ENCODE measurements at places on chromosomes 6 and 20. TPM values are rescaled to one million over a fixed set of nuclear protein-coding genes. Genes with fewer than 3 reads are reported as not detected.

Gene BPIFB4
- not detected for total RNA-seq

DNA sequence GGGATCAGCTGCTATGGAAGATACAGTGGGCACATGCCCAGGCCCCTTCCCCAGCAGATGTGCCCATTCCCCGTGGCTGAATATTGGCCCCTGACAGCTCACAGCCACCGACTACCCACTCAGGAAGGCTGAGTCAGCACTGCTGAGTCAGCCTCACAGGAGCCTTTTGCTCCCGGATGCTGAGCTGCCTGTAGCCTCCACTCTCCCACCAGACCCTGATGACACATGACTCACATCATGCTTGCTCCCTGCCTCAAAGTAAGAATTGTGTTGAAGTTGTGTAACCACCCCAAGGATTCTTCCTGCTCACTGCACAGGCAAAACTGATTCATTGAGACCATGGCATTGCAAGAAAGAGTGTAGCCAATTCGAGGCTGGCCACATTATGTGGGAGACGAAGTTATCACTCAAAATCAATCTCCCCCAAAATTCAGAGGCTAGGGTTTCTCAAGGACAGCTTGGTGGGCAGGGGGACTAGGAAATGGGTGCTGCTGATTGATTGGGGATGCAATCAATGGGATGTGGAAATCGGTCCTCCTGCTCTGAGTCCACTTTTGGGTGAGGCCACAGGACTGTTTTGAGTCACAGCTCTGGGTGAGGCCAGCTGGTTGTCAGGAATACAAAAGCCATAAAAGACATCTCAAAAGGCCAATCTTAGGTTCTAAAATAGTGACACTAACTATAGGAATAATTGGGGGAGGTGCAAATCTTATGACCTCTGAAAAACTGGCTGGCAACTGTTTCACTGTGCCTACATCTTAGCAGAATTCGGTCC, 556.6 kb upstream of the CDH4 start:
- peak; percentile 74 for DNase-seq

Gene CRISP3
- total RNA-seq = under 0.01 TPM

GRCh38 chr6:140446241-140446640, 1071.8 kb upstream of the CITED2 start:
- DNase-seq = no peak

DNA sequence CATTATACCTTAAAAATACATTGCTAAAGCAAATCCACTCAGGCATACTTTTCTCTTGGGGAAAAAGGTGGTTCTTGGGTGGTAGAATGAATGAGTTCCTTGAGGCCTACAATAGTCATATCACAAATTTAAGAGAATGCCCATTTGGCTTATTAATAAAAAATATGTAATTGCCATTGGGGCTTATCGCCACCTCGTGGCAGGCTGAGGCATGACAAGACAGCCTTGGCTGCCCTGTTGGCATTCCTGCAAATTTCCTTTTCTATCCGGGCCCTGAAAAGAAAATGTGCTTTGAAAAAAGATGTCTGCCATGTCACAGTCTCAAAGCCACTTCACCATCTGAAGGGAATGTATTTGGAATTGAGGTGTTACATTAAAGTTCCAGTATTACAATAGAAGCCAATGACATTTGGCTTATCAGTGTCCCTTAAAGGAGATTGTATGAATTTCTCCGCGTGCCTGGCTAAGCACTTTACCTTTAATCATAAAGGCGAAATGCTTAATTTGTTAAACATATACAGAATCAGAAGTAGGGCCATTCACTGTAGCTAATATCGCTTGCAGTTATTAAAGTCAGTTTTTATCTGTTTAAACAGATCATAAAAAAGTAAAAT, 188.3 kb upstream of the ZFP64 start:
- peak; percentile 10 for DNase-seq

DNA sequence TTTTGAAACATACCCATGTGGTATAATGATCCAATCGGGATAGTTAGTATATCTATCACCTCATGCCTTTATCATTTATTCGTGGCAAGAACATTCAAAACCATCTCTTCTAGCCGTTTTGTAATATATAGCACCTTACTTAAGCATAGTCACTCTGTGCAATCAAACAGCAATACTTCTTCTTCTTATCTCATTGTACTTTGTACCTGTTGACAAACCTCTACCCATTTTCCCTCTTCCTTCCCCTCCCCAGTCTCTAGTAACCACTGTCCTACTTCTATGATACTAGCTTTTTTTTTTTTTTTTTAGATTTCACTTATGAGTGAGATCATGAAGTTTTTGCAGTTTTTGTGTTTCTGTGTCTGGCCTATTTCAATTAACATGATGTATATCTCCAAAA, 296.7 kb downstream of the EYS start:
- no peak for DNase-seq

GRCh38 chr20:14600527-14600926, 263.1 kb upstream of the FLRT3 start:
- no peak for DNase-seq

DNA sequence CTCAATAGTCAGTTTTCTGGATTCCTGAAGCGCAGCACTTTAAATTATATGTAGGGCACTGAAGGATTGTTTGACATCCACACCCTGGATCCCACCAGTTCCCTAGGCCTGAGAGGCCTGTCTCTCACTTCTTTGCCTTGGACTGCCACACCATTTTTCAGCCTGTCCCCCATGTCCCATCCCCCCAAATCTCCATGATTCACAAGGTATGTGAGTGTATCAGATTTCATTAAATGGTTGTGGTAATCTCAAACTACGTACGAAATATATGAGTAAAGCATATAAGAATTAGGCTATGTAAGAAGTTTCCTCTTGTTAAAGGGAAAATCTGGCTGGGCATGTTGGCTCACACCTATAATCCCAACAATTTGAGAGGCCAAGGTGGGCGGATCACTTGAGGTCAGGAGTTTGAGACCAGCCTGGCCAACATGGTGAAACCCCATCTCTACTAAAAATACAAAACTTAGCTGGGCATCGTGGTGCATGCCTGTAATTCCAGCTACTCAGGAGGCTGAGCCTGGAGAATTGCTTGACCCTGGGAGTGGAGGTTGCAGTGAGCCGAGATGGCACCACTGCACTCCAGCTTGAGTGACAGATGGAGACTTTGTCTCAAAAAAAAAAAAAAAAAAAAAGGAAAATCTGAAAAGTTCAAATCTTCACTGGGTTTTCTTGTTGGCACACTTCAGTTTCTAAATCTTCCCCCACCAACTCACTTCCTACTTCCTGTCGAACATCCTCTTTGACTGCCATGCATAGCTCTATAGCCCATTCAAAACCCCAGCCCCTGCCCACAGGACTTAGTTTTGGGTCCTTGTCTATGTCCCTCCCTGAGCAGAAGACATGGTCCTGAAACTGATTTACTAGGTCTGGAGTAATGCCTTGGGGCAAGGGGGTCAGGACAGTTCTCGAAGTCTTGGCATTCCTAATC, 97.3 kb upstream of the SHLD1 start:
- DNase-seq = peak; percentile 96

Gene PKIB
- total RNA-seq = 2.8 TPM

Gene PRRC2A
- 21.1 TPM for total RNA-seq

GRCh38 chr6:5205035-5205507, 55.7 kb downstream of the LYRM4 start:
- no peak for DNase-seq

Gene OOEP
- total RNA-seq = not detected

GRCh38 chr6:28657769-28658465, 132.2 kb downstream of the GPX5 start:
- peak; percentile 42 for DNase-seq

Gene MATN4
- 0.26 TPM for total RNA-seq

Gene PSORS1C1
- 6.3 TPM for total RNA-seq

DNA sequence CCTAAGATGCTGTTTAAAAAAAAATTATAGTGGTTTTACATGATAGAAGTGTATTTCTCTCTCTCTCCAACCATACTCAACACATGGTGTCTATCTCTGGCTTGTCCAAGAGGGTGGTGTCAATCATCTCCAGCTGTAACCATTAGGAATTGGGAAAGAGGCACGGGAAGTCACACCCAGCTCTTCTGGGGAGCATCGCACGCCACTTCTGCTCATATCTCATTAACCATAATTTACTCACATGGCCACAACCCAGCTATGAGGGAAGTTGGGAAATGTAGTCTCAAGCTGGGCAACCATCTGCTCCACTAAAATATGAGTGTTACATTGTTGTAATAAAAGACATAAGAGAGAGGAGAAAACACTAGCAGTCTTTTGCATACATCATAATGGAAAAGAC, 30.4 kb upstream of the TSHZ2 start:
- no peak for DNase-seq

GRCh38 chr6:7960848-7961247, 50.3 kb upstream of the TXNDC5 start:
- DNase-seq = no peak

- no peak for DNase-seq
These were observed 20.9 kb downstream of the FKBP1A start for GRCh38 chr20:1371830-1372539.

- DNase-seq = no peak
These were observed 271.1 kb upstream of the AGPAT4 start for GRCh38 chr6:161544801-161545480.

- DNase-seq = no peak
These were observed 96.7 kb downstream of the FYN start for GRCh38 chr6:111776236-111777221.

DNA sequence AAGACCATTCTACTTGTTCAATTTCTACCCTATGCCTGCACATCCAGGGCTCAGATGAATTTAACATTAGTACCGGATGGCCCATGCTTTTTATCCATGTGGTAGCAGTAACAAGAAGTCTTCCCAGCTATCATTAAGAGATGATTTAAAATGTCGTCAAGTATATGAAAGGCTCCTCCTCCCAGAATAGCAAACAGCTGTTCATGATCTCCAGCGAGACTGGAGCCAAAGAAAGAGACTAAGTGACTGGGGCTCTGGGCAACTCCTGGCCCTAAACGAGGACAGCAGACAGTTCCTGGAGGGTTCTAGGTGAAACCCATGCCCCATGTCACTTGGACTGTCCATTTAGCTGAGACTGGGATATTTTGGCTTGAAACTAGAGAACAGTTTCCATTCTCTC, 160.8 kb downstream of the CDC5L start:
- no peak for DNase-seq

Gene LY6G6C
- total RNA-seq = 0.38 TPM

GRCh38 chr20:59378396-59378795, 78.0 kb downstream of the EDN3 start:
- DNase-seq = no peak

Gene RIMS1
- total RNA-seq = under 0.01 TPM

DNA sequence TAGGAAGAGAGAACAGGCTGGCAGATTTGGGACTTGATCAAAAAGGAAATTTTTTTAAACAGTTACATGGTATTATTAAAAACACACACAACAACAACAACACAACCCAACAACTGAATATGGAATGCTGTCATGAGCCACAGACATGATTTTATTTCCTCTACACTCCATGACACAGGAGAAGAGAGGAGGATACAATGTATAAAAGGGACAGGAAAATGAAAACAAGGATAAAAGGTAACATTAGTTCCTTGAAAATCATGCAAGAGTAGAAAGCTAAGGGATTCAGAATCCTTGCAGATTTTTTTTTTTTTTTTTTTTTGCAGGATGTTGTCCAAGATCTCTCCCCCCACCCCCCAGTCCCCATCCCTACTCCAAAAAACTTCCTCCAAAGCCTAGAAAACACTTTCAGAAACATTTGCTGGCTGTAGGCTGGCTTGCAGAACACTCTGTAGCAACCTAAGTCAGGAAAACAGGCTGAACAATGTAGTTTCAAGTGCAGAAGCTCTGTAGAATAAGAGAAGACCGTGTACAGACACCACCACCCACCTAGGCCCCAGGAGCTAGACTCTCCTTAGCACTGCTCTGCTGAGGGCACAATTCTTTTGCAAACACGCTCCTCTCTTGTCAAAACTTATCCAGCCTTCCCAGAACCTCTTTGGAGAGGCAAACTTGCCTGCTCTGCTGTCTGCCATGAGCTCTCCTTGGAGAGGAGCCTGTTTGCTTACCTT, 845 bp downstream of the ZMYND8 start:
- no peak for DNase-seq

Gene TRIM31
- total RNA-seq = not detected

GRCh38 chr6:53754330-53754729, 40.5 kb upstream of the LRRC1 start:
- DNase-seq = no peak

GRCh38 chr6:152783217-152783878, 32.8 kb downstream of the VIP start:
- no peak for DNase-seq

DNA sequence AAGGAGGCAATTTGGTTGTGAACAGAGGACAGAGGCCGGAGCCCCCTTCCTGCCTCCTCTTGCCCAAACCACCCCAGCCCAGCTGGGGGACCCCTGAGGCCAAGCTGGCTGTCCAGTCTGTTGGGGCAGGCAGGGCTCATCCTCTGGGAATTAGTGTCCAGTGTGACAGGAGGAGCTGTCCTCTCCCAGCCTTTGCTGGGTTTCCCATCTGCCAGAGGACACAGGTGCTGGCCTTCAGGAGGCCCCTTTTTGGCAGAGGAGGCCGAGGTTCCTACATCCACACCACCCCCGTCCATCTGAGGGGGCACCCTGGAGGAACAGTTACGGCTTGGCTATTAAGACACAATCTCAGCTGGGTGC, 44.7 kb upstream of the MDGA1 start:
- no peak for DNase-seq

Gene SNX3
- 180 TPM for total RNA-seq

- no peak for DNase-seq
These were observed 53.1 kb upstream of the TULP4 start for GRCh38 chr6:158259136-158259535.

DNA sequence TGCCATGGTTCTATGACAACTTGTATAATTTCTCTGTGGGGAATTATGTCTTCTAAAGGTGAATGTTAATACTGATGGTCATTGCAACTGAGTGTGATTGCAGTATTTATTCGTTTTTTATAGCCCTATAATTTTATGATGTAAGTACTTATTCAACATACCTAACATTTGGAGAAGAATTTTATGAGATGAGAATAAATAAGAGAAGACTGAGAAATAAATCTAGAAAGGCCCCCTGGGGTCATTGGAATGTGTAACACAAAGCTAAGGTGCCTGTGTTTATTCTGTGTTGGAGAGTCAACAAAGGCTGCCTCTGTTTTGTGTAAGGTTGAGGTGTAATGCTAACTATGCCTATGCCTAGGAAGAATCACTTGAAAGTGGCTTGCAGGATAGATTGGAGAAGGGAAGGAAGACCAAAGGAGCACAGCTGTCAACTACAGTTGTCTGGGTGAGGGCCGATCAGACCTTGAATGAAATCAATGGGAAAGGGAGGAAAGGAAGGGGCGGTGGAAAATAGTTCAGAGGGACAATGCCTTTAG, 1076.7 kb downstream of the KIF16B start:
- no peak for DNase-seq

DNA sequence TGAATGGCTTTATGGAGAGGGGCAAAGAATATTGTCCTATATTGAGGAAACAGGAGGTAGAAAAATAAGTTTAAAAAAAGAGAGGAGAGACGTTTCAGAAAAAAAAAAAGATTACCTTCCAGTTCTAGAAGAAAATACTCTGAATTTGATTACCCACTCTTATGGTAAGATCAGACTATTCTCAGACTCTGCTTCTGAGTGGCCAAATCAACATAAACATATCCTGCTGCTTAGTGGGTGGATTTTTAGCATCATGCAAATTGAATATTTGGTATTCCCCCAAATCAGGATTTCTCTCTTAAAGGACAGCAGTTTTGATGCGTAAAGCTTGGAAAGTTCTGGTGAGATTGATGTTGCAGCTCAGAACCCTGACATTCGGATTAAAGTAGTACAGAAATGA, 946.6 kb downstream of the TFAP2A start:
- DNase-seq = no peak

Measured in bronchial epithelial cell (primary cell).